ENCODE measurements at places on chromosomes 11 and 22.

GRCh38 chr22:20434773-20435172, 2.9 kb downstream of the SCARF2 start:
- no peak for DNase-seq

DNA sequence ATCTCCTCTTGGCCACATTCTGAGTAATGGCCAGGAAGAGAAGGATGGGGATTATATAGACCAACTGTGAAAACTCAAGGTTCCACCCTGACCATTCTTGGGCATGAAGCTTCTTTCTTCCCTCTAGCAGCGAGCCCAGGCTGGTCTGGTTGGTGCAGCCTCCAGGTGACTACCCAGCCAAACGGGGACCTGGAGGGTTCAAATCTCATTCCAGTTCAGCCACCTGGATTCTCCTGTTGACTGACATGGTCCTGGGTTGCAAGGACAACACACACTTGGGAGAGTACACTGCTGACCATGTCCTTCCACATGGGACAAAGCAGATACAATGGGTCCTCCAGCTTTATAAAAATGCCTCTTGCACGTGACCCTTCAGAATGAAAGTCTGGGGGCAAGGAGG, 67.0 kb downstream of the SHANK2 start:
- DNase-seq = no peak

DNA sequence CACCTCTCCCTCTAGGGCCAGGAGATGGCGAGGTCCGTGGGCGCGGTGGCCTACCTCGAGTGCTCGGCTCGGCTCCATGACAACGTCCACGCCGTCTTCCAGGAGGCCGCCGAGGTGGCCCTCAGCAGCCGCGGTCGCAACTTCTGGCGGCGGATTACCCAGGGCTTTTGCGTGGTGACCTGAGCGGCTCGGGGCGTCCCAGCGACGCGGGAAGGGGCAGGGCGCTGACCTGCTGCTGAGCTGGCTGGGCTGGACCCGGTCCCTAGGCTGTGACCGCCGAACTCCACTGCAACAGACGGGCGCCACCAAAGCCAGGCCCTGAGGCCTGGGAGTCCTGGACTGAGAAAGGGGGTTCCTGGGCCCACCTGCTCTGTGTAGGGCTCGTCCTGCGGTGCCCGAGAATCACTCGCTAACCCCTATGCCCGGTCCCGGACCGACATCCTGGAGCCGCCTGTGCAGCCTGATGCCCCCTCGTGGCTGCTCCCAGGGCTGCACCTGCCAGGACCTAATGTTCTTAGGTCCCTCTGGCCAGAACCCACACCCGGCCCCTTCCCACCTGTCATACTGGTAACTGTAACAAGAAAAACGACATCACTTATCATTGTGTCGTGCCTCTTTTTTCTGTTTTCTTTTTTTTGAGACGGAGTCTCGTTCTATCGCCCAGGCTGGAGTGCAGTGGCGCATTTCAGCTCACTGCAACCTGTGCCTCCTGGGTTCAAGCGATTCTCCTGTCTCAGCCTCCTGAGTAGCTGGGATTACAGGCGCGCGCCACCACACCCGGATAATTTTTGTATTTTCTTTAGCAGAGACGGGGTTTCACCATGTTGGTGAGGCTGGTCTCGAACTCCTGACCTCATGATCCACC, 15.0 kb downstream of the RHOD start:
- DNase-seq = peak; percentile 36

DNA sequence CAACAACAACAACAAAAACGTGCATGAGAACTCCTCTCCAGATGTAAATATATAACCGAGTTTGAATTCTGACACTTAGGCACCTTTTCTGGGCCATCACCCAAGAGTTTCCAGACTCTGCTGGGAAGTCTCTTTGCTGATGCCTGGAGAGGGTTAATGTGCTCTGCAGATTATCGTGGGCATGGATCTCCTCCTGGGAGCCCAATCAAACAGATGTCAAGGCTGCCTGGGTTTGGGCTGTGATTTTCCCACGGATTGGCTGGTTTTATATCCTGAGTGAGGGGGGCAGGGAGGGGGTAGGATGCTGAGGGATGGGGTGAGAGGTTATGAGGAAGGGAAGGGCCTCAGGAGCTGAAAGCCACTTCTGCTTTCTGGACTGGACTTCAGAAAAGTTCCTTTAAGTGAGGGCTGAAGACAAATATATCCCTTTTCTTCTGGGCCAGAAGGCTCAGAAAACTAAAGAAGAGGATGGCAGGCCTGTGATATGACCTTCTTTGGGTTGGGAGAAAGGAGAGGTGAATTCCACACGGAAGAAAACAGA, 4.2 kb downstream of the ELF5 start:
- DNase-seq = no peak

GRCh38 chr22:42889304-42889703, 32.2 kb upstream of the ARFGAP3 start:
- DNase-seq = no peak

DNA sequence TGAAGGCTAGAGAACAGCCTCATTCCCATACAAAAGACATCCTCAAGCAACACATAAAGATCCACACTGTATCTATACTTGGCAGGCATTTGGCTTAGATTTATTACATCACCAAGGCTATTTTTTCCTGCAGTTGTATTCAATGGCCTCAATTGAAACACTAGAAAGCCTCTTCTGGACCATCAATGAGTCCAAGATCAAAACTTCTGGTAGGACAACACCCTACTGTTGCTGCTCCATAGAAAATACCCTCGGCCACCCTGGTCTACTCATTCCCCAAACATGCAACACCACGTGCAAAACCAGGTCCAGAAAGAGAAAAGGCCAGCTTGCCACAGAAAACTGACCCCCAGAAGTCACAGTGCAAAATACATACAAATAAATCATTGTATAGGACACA, 56.9 kb upstream of the CADM1 start:
- DNase-seq = no peak

- no peak for DNase-seq
Observed at GRCh38 chr11:8871962-8872361, 39.0 kb upstream of the AKIP1 start.

DNA sequence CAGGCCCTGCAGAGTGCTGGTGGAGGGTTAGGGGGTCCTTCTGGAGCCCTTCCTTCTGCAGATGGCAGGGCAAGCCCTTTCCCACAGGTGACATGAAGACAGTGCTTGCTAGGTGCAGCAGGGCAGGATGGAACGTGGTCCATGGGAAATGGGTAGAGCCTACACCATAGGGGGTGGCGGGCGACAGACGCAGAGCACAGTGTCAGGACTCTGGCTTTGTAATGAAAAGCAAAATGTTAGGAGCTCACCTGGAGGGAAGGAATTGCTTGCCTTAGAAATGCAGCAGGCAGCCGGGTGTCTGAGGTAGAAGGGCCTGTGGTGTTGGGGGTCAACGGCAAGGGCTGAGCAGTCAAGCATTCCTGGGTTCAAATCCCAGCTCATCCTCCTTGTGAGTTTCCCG, 54.9 kb downstream of the ARHGAP8 start:
- no peak for DNase-seq

GRCh38 chr11:7977232-7977917, 9.8 kb upstream of the EIF3F start:
- no peak for DNase-seq

DNA sequence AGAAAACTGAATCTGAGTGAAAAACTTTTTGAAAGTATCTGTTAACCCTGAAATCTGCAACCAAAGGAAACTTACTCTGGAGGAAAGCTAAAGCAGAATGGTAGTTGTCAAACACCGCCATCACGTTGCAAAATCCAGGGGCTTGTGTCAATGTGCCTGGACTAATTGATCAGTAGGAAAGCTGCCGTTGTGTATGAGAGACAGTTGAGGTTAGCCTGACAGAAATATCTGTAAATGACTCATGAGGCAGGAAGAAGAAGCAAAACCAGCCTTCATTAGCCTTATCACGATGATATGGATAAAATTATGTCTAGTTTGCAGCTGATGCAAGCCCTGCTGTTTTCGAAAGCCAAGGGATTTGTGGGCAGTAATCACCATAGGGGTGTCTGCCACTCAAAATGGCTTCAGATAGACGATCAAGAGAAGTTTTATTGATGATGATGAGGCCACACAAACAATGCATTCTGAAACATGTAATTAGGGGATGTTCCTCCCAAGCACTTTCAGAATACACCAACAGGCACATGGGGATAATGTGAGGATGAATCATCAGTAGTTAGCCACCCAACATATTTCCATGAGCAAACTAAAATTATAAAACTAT, 8.9 kb downstream of the SCGB1A1 start:
- no peak for DNase-seq

- DNase-seq = no peak
Observed at GRCh38 chr11:2681408-2682145, 18.2 kb downstream of the KCNQ1OT1 start.

DNA sequence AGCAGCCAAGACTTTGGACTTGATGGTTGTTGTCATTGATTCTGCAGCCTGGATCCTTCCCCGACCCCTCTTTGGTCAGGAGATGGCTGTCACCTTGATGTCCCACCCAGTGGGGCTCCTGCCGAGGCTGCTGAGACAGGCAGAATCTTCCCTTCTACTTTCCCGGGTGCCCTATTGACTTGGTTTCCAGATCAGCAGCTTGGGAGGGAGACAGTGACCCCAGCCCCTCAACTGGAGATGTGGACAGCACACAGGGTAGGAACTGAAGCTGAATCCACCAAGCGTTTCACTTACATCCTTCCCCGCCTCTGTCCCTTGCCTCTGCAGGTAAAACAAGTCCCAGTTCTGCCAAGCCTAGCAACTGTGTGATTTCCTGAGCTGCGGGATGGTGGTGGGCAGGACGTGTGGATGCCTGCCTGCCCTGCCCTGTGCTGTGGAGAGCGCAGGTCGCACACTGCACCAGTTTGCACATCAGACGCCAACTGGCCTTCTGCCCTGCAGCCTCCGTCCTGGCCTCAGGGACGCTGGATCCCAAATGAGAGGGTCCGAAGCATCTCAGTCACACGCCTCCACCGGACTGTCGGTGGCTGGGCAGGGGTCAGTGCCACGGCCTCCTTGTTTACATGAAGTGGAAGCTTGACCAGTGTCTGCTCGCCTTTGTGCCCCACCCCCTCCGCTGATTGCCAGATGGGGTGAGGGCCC, 34.6 kb downstream of the FAM83F start:
- DNase-seq = no peak

DNA sequence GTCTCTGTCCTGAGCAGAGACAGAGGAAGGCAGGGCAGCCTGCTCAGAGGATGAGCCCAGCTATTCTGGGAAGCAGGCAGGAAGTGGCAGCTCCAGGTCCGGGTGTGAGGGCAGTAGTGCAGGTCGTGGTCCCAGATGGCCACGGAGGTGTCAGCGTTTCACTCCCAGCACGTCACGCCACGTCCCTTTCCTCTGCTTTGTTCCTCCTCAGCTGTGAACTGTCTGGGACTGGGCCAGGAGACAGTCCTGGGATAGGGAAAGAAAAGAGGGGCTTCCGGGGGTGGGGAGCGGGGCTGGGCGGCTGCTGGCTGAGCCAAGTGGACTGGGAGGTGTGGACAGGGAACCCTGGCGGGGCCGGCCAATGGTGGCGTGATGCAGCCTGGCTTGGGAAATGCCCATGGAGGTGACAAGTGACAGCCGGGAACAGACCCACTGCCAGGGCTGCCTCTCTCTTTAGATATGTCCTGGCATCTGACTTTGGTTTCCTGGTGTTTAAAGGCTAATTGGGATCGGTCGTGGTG, 64.7 kb downstream of the KCNQ1 start:
- DNase-seq = no peak

GRCh38 chr11:27701355-27702105, 1.3 kb upstream of the BDNF start:
- DNase-seq = no peak

GRCh38 chr11:133049244-133050019, 482.9 kb downstream of the OPCML start:
- DNase-seq = no peak

- DNase-seq = no peak
Observed at GRCh38 chr11:26964339-26964738, 29.6 kb upstream of the FIBIN start.

DNA sequence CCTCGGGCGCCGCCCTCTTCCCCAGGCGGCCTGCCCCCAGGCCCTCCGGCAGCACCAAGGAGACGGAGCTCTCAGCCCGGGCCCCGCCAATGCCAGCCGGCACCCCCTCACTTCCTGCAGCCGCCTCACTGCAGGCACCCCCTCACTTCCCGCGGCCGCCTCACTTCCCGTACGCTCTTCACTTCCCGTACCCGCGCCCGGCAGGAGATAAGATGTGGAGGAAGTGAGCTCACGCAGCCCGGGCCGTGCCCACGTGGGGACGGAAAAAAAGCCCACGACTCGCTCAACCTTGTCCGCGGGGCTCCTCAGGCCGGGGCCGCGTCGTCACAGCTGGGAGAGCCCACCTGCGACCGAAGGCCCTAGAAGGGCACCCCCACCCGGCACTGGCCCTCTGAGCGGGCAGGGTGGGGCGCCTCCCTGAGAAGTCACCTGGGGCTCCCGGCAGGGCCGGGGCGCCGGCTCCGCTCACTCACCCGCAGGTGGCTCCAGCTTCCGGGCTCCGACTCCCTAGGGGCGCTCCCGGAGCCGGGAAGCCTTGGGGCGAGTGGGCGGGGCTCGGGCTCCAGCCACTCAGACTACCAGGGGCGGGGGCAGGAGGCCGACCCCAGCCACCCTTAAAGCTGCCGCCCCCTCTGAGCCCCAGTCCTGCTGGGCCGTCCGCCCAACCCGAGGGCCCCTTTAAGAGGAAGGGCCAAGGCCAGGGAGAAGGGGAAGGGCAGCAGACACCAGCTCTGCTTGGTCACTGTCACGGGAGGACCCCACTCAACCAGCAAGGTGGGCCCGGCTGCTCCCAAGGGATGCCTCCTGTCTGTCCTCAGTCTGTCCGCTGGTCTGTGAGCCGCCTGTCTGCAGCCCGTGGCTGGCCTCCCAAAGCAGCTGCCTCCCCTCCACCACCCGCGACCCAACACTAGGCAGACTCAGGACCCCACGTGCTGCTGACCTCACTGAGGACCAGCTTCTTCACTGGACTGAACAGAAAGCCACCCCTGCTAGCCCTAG, 31.4 kb downstream of the PISD start:
- peak; percentile 81 for DNase-seq

- DNase-seq = no peak
Observed at GRCh38 chr22:36356708-36357624, 30.8 kb downstream of the MYH9 start.

DNA sequence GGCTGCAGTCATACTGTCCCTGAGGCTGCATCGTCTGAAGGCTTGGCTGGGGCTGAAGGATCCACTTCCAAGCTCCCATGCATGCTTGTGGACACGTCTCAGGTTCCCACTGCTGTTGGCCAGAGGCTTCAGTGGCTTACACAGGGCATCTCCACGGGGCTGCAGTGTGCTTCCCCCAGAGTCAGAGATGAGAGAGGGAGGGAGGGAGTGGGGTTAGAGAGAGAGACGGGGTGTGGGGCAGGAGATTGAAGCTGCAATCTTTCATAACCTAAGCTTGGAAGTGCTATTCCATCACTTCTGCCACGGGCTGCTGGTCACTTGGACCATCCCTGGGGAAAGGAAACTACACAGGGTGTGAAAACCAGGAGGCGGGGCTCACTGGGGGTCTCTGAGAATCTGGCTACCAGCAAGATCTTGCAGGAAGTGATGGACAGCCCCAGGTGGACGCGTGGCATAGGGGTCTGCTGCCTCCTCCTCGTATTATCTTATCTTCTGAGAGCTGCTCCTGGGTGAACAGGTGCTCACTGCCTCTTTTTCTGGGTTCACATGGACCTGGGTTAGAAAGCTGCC, 63.0 kb upstream of the MYEOV start:
- DNase-seq = no peak

Measured in effector memory CD4-positive, alpha-beta T cell (primary cell).